ENCODE measurements at places on chromosomes 2 and 18.

DNA sequence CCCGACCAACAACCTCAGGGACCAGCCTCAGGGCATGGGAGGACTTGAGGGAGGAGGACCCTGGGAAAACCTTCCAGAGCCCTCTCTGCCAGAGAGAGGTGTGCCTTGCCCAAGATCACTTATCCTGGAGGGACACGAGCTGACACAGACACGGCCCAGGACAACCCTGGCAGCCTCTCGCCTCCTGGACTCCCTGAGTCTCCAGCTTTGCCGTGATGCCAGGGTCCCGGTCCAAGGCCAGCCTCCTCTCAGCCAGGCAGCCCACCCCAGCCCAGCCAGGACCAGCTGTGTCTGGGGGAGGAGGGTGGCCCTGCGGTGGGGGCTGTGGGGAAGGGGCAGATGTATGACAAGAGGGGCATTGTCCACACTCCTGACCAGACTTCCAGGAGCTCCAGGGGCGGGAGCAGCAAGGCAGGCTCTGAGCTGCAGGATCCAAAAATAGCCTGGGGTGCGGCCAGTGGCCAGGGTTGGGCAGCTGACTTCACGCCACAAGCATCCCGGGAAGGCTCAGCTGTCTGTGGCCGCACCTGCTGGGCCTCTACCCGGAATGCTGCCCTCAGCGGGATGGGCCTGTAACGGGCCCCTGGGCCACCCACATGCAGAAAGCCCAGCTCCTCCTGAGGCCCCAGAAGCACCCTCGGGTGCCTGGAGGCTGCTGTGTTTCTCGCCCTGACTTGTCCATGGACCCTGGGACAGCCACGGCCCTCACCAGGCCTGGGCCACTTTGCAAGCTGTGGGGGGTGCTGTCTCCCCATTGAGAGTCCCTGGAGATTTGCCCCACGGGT is 65.5 kb upstream of the GPC1 start:
- peak; percentile 86 for DNase-seq

GRCh38 chr18:44410740-44411139 is 269.9 kb upstream of the SETBP1 start:
- no peak for DNase-seq

- DNase-seq, result peak; percentile 45
Measured at GRCh38 chr2:11669454-11670291, at the start of gene NTSR2. Gene NTSR2, minus strand, starts transcription at chr2:11670195. Its CDS starts 66 bp downstream, at chr2:11670129.

DNA sequence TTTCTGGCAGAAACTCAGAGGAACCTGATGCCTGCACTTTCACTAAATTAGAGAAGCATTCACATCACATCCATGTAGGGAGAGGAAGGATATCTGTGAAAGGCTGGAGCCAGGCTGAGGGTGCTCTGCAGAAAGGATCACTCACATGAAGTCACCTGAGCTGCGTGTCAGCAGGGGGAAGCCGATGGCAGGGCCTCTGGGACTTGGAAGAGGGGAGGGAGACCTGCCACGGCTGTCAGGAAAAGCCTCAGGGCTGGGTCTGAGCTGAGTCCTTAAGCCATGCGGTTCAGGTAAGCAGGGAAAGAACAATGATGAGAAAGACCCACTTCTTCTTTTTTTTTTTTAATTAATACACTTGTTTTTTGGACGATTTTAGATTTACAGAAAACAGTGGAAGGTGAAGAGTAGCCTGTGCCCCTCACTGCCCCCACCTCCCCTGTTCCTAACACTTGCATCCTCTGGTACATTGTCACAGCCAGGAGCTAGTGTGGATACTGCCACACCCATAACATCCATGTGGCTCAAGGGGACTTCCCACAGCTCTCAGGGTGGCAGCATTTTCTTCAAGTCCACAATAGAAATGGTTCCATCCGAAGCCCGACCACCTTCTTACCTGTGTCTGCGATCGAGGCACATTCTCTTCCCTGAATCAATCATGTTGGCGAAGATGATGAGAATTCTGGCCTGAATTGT is 156.5 kb upstream of the TPO start:
- no peak for DNase-seq

DNA sequence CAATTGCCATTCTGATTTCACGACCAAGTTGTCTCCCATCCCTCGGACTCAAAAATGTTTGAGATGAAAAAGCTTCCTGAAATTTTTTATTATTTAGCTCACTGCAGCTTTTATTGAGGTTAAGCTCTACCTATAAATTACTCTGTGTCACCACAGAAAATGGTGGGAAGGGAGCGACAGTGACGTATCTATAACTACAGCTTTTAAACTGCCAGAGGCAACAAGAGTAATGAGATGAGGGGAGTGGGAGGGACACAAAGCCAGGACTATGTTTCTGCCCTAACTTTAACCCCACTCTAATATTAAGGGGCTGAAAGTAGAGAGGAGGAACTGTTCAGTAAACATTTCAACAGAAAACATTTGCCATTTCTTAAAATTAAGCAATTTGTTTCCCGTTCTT is 37.4 kb downstream of the SMAD2 start:
- DNase-seq, result no peak

DNA sequence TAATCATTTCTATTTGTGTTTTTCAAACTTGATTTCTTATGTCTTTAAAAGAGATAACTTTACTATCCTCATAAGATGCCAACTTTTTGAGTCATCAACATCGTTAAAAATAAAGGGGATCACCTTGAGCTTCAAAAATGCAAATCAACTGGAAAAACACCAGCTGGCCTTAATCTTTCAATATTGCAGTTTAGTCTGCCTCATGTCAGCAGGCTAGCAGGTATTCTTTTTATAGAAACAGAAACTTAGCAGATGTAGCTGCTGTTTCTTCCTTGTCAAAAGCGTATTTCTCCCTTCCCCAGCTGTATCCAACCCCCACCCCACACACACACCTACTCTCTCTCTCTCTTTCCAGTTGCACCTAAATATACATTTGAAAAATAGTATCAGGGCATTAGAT is 154.1 kb upstream of the ZNF804A start:
- no peak for DNase-seq

All from cardiac fibroblast (primary cell).